Left hindlimb (tissue), 1 donor: ENCODE measurements at places on chromosomes 11 and 22.

GRCh38 chr11:14698771-14699170 is 55.2 kb downstream of the PDE3B start:
- DNase-seq: no peak

DNA sequence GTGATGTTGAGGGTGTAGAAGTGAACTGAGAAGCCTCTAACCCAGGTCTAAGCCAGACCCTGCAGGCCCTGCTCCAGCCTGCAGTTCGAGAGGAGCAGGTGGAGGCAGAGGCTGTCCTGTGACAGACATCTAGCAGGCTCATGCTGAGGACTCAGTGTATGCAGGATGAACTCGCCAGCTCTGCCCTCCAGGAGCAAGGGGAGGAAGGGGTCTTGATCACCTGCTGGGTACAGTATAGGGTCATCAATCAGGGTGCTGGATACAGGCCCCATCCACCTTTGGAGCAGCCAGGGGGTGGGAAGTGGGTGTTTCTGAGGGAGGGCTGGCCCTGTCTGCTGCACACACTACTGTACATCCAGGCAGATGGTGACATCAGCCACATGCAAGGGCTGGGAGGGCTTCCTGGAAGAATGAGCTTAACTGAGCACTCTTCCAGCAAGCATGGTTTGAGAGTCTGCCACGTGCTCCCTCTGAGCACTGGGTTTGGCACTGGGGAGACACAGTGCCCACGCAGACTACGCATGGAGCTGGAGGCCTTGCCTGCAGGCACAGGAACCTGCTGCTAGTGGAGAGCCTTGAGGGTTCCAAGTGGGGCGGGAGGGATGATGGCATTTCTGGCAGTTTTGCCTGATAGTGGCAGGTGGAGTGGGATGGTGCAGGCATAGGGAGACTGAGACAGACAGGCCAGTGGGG is 9.2 kb downstream of the MAPK8IP1 start:
- DNase-seq: no peak

DNA sequence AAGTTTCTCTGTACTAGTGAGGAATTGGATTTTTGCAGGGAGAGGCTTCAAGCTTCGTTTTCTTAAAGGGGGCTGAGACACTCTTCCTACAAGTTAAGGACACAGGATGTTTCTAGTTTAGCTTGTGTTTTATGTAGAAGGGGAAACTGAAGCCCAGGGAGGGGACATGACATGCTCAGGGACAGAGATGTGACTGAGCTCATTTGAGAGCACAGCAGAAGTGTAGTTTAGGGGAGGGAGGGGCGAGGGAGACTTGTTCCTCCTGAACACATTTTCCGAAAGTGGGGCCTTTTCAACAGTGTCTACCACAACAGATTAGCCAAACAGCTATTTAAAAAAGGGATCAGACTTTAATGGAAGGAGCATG is 148.1 kb downstream of the FBXO7 start:
- DNase-seq: no peak

- peak; percentile 77 for DNase-seq
These were observed 54.3 kb upstream of the USP47 start for GRCh38 chr11:11787305-11788062.

GRCh38 chr11:133547808-133548494 is 15.7 kb upstream of the OPCML start:
- no peak for DNase-seq

DNA sequence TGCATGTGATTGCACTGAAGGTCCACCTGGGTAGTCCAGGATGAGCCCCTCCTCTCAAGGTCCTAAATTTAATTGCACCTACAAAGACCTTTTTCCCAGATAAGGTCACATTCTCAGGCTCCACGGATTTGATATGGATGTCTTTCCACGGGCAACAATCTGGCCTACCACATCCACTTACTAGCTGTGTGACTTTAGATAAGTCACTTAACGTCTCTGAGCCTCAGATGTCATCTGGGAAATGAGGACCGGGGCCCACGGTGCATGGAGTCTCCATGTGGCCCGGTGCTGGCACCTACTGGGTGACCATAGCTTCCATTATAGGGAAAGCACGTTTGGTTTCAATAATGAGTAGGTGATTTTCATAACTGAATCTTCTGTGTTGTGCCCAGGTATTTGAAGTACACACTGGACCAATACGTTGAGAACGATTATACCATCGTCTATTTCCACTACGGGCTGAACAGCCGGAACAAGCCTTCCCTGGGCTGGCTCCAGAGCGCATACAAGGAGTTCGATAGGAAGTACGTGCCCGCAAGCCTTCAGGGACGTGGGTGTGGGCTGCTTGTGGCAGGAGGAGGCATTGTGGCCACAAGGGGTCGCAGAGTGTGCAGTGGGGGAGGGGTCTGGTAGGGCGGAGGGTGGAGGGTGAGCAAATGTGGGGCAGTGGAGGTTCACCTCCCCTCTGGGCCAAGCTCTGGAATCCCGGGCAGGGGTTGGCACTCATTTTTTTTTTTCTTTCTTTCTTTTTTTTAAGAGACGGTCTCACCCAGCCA is 55.7 kb downstream of the ARHGAP8 start:
- no peak for DNase-seq

- DNase-seq: no peak
These were observed 36.0 kb downstream of the TECTA start for GRCh38 chr11:121137005-121137404.

- DNase-seq: no peak
These were observed 20.8 kb downstream of the CELSR1 start for GRCh38 chr22:46516638-46517037.

GRCh38 chr11:76777876-76778275 is 5.3 kb upstream of the TSKU start:
- DNase-seq: no peak

- DNase-seq: no peak
These were observed 7.2 kb downstream of the GATD1 start for GRCh38 chr11:769887-770641.

DNA sequence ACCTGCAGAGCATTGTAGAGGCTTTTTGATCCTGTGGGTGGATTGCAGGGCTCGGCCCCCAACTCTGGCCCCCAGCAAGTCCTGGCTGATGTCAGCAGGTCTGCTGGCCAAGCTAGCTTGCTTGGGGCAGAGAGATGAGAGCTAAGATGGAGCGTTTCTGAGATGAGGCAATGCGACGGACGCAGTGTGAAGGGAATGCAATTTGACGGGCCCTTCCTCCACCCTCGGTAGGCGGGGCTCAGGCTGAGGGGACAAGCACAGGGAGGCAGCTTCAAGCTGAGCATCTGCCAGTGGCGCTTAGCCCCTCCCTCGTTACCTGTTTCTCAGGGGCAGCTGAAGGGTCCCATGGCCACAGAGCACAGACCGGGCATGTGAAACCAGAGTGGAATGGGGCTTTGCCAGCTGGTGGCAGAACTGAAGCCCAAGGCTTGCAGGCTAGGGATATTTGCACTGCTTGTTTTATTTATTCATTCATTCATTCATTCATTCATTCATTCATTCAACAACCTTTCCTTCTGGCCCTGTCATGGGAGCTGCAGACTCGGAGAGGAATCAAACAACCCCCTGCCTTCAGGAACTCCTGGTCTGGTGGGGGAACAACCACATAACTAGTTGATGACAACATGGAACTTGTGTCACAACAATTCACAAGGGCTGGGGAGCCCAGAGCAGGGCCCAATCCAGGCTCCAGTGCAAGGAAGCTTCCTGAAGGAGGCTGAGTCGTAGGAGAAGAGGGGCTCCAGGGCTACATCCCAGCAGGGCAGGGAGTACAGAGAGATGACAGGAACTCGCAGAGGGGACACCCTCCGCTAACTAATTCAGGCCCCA is 66.8 kb downstream of the THAP12 start:
- DNase-seq: no peak

- no peak for DNase-seq
These were observed 21.8 kb upstream of the SNX32 start for GRCh38 chr11:65811764-65812475.

DNA sequence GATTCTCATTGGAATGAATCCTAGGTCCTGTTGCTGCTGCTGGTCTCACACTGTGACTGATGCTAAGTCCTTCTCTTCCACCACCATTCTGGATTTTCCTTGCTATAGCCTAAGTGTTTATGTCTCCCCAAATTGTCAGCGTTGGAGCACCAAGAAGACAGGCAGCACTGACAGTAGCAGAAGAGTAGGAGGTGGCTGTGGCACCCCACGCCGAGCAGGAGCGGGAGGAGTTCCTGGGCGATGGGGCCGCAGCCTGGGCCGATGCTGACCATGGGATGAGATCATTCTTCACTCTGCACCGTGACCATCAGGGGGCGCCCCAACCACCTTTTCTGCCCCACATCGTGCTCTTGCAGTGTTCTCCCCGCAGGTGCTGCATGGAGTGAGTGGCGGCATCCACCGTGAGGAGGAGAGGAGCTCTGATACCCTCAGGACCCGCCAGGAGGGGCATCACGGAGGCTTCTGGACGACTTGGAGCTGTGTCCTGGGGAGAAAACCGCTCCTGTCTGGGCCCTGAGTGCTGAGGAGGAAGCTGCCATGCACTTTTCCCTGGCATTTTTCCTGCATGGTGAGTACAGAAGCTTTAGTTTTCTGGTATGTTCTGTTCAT is 57.0 kb downstream of the LRRC74B start:
- DNase-seq: peak; percentile 56

GRCh38 chr22:23226497-23226850 is 46.2 kb downstream of the BCR start:
- DNase-seq: no peak

DNA sequence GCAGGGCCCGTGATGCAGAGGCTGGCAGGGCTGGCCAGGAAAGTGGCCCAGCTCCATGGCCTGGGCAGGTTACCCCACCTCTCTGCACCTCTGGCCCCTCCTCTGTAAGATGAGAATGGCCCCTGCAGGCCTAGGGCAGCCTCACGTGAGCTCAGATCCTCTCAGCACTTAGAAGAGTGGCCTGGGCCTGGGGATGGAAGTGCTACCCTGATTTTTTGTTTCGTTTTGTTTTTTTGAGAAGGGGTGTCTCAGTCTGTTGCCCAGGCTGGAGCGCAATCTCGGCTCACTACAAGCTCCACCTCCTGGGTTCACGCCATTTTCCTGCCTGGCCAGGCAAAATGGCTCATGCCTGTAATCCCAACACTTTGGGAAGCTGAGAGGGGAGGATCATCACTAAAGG is 982 bp downstream of the APOBEC3H start:
- no peak for DNase-seq

DNA sequence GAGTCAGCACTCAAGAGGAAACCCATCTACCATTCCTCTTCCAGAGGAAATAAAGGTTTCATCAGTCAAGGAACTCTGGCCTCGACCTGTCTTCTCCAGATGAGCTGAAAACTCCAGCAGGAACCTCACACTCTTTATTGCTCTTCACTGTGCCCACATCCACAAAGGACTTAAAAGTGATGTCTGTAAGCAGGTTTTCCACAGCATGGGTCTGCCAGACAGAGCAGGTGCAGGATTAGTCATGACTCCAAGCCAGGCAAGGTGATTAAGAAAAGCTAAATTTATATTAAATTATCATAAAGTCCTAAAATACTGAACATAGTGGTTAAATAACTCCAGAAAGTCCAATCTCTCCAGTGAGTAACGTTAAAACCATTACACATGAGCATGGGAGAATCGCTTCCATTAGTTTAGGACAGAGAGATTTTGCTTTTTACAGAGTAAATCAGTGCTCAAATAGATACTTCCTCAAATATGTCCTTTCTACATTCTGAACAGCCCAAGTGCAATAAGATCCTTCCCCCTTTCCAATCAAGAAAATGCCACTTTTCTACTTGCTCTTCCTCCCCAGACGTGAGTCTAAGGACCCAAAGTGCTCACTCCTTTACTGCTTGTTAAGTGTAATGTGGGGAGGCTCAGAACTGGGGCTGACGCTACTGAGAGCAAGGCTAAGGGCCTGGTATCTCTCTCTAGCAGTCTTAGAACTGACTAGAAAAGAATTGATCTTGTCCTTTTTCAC is 10.7 kb upstream of the CKAP5 start:
- no peak for DNase-seq

DNA sequence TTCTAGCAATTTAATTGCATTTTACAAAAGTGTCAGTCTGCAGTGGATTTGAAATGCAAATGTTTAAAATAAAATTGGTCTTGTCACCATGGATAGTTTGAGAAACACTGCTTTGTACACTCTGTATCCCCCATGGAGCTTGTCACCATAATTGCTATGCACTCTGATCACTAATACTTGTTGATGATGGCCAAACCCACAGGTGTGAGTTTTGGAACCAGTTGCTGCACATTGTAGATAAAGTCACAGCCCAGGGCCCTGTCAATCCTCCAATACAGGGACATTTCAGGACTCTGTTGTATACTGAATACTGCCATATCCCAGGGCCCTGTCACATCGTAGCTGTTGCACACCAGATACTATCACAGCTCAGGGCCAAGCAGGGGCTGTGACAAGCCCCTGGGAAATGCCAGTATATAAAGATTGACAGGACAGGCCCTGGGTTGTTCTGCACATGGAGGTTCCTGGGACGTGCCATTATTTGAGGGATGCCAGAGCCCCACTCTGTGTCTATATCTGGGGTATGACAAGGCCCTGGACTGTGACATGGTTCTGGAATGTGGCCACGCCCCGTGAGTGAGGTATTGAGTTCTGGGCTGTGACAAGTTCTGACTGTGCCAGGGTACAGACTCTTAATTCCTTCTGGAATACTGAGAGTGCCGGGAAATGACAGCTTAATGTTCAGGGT is 27.9 kb upstream of the SMPD1 start:
- DNase-seq: no peak

DNA sequence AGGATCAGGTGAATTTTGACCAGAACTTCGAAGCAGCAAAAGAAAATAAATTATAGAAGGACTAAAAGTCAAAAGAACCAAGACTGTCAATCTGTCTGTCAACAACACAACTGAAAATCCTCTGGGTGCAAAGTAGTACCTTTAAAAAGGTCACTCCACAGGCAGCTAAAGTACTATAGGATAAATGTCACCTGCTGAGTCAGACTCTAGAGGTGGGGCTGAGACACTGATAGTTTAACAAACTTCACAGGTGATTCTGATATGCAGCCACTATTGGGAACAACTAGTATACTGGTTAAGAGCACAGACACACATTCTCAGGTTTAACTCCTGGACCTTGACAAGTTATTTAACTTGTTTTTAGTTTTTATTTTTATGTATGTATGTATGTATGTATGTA is 107.3 kb downstream of the FCHSD2 start:
- DNase-seq: no peak

DNA sequence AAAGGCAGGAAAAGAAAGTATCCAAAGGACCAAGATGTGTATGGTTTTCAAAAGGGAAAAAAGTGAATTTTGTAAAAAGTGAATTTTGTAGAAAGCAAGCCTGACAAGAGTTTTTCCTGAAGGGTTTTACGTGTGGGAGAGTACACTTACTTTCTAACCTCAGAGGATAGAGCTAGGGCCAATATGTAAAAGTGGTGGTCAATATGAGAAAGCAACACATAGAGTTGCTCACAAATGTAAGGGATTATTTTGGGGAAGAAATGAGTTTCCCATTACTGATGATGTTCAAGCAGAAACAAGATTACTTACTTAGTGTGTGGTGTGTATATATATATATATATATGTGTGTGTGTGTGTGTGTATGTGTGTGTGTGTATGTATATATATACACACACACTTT is 162.5 kb downstream of the SWAP70 start:
- DNase-seq: no peak

- no peak for DNase-seq
These were observed 60.9 kb upstream of the CLMP start for GRCh38 chr11:123255909-123256308.
